CD4-positive, alpha-beta T cell (primary cell): ENCODE measurements at places on chromosomes 3 and 15.
A peak's percentile ranks its signal among the peaks of the same experiment; 100 is the strongest.

GRCh38 chr3:78632925-78633553 is 1134.8 kb downstream of the ROBO1 start:
- DNase-seq: no peak

DNA sequence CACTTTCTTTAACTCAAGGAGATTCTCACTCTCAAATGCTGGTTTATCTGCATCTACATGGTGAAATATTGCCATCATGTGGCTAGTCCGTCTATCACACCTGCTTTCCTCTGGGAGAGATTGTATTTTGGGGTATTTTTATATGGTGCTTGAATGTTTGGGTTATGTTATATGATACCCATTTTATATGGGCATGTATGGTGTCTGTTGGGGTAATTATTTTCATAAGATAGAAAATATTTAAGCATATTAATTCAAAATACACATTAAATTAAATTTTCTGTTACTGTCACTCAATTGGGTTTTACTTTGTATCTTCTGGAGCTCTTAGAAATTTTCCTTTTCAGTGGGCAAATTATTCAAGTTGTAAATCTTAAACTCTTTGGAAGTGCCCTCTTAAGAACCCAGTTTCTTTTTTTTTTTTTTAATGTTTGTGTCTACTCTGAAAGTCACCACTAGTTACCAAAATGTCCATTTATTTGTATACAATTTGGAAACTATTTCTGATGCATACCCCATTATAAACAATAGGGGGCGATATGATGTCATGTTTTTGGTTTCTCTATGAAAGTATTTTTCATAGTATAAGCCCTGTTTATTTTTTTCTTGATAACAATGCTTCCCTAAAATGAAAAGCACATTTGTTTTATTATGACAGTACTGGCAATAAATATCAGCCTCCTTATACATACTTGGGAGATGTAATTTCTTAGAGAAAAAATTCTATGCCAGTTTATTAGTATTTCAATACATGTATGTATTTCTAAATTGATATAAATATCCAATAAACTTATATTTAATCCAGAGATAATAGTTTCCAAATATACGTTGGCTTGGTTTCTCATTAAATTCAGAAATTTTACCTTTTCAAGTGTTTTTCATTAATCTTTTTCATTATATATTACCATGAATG is 36.1 kb upstream of the PLSCR5 start:
- no peak for DNase-seq

DNA sequence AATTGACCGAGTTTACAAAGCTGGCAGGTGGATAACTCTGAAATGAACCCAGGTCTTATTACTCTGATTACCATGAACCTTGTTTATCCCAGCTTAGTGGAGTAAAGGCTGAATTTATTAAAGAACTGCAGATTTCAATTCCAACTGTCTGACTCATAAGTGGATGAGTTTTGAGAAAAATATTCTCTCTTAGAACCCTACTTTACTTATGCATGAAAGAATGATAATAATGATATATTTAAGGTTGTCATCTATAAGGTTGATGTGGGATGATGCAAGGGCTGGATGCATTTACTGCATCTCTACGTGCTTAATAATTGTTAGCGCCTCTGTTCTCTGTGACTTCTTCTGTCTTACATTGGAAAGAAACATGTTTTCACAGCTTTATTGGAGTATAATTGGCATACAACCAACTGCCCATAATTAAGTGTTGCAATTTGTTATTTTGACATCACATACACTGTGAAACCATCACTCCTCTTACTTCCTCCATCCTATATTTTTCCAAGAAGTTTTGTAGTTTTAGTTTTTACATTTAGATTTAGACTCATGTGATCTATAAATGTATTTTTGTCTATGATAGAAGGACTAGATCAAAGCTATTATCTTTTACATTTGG is 771.2 kb upstream of the ARRDC4 start:
- no peak for DNase-seq

GRCh38 chr3:96863129-96863740 is 48.8 kb downstream of the EPHA6 start:
- peak; percentile 1 for DNase-seq

DNA sequence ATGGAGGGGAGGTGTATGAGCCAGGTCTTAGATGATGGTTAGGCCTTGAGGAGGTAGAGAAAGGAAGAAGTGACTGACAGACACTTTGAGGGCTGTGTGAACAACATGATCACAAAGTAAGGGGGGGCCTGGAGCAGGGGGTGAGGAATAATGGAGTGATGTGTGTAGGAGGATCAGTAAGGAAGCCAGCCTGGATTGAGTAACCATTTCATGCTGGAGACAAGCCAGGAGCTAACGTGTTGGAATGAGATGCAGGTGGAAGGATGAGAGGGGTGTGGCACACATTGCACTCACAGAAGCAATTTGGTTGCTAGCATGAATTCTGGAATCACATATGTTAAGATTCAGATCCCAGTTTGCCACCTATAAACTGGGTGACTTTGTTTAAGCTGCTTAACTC is 65.5 kb downstream of the BBX start:
- no peak for DNase-seq

DNA sequence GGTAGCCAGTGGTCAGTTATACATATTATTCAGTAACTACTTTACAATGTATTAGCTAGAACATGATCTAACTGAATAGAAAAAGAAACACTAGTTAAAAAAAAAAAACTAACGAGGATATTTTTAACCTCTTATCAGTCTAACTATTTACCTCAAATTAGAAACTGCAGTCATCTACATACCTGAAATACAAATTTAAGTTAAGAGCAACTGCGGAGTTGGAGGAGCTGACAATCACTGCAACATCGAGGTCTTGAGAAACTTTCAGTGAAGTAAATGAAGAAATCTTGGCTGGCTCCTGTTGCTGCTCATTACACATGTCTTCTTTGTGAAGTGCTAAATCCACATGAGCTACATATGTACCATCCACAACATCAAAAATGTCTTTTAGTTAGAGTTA is 6.5 kb downstream of the SPG11 start:
- no peak for DNase-seq

DNA sequence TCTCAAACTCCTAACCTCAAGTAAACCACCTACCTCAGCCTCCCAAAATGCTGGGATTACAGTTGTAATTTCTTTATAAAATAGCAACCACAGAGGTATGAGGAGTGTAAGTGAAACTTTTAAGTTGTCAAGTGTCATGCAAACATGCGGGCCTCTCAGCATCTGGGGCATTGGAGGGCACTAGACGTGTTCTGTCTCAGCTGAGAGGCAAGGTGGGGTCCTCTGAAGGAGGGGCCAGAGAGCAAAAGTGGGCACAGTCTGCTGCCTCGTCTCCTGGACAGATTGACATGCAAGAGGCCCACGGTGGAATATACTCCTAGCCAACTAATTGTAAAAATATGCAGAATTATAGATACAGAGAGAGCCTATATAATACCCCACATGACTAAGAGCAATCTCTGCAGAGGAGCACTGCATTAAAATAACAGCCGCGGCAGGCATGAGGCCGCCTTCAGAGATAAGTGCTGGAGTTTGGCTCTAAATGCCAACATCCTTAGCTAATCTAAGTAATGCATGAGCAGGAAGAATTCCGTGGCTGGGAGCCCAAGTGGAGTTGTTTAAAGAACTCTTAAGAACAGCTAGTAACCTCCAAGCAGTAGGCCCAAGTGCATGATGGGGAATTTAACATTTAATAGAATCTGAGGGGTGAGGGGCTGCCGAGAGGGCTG is 87.8 kb upstream of the RNU6-1 start:
- no peak for DNase-seq

GRCh38 chr15:71278989-71279756 is 163.9 kb downstream of the THSD4 start:
- DNase-seq: no peak
